ENCODE measurements at places on chromosomes 16 and 17. TPM values are rescaled to one million over a fixed set of nuclear protein-coding genes. Genes with fewer than 3 reads are reported as not detected.

The TOM1L1 gene
- total RNA-seq, result 53.9 TPM

The BIRC5 gene
- total RNA-seq, result 119 TPM

- no peak for DNase-seq
These were observed 40.2 kb upstream of the CHMP6 start for GRCh38 chr17:80951121-80952090.

DNA sequence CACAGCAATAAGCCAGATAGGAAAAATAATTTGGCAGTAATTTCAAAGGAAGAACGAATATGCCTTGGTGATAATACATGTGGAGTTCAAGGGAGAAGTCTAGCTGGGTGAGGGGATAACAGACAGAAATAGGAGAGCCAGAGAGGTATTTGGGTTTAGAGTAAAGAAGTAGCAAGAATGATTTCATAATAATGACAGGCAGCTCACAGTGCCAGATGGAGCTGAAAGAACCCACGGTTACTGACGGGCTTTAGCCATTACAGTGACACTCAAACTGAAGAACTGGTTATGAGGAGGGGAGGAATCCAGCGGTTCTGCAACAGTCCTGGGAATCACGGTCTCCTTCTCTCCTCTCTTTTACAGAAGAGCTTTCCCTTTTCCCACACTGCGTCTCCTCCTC, 2.2 kb downstream of the OR4D1 start:
- DNase-seq, result no peak

All from Panc1 (cell line).